ENCODE measurements at places on chromosomes 2 and 18.

DNA sequence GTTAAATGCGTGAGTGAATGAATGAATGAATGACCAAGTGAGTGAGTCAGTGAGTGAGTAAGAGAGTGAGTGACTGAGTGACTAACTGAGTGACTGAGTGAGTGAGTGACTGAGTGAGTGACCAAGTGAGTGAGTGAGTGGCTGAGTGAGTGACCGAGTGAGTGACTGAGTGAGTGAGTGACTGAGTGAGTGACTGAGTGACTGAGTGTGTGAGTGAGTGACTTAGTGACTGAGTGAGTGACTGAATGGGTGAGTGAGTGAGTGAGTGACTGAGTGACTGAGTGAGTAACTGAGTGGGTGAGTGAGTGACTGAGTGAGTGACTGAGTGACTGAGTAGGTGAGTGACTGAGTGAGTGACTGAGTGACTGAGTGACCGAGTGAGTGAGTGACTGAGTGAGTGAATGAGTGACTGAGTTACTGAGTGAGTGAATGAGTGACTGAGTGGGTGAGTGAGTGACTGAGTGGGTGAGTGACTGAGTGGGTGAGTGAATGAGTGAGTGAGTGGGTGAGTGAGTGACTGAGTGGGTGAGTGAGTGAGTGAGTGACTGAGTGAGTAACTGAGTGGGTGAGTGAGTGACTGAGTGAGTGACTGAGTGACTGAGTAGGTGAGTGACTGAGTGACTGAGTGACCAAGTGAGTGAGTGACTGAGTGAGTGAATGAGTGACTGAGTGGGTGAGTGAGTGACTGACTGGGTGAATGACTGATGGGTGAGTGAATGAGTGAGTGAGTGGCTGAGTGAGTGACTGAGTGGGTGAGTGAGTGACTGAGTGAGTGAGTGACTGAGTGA lies 11.3 kb downstream of the MAL start:
- no peak for DNase-seq

GRCh38 chr18:2825613-2826175 lies 21.1 kb upstream of the EMILIN2 start:
- DNase-seq, result no peak

GRCh38 chr2:30763151-30763660 lies 44.0 kb downstream of the CAPN13 start:
- peak; percentile 34 for DNase-seq

GRCh38 chr2:235729557-235729947 lies 235.7 kb downstream of the AGAP1 start:
- no peak for DNase-seq

- no peak for DNase-seq
Observed at GRCh38 chr2:182821182-182821581, 45.3 kb downstream of the FRZB start.

DNA sequence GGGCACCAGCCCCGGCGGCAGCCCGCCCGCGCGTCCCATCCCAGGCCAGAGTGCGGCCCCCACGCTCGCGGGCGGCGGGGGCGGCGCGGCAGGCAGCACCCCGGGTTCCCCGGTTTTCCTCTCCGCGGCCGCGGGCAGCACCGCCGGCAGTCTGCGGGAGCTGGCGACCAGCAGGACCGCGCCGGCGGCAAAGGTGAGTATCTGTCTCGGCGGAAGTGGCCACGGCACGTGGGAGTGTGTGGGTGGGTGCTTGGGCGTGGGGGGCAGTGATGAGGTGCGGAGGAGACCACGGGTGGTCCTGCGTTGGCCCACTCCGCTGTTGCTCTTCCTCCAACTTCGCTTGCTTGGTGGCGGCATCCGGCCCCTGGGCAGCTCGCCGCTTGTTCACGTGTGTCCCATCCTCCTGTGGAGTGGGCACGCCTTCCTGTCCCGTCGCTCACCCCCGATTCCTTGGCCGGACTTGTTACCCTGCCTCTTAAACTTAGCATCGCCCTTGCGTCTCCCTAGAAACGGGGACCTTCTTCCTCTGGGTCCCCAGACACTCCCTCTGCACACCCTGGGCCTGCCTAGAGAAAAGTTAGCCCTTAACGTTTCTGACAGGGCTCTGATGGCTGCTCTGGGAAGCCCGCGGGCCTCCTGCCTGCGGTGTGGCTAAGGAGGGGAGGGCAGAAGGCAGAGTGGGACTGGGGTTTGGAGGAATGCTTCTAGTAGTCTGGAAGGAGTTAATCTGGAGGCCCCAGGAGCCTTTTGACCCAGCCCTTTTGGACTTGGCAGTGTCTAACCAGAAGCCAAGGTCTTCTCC lies 1.1 kb downstream of the SH3RF3 start:
- DNase-seq, result peak; percentile 63

DNA sequence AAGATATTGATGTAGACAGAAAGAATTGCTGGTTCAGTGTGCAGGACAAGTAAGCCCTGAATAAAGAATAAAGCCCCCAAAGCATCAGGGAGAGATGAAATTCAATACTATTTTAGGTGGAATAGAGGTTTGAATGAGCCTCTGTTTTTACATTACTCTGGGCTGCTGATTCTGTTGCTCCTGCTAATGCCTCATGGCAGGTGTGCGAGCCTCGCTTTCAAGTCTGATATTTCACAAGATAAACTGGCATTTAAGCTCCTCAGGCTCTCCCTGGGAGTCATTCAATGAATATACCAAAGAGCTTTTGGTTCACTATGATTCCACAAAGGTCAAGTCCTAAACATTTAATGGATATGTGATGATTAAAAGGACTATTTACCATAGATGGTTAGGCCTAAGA lies 601.0 kb upstream of the SLC39A10 start:
- no peak for DNase-seq

GRCh38 chr2:217553679-217554078 lies 449.1 kb downstream of the TNS1 start:
- DNase-seq, result no peak

- DNase-seq, result no peak
Observed at GRCh38 chr18:62935994-62936393, 220.7 kb downstream of the PHLPP1 start.

GRCh38 chr2:29106256-29106655 lies 9.0 kb upstream of the CLIP4 start:
- DNase-seq, result no peak

- DNase-seq, result no peak
Observed at GRCh38 chr2:136522724-136523123, 242.6 kb upstream of the THSD7B start.

DNA sequence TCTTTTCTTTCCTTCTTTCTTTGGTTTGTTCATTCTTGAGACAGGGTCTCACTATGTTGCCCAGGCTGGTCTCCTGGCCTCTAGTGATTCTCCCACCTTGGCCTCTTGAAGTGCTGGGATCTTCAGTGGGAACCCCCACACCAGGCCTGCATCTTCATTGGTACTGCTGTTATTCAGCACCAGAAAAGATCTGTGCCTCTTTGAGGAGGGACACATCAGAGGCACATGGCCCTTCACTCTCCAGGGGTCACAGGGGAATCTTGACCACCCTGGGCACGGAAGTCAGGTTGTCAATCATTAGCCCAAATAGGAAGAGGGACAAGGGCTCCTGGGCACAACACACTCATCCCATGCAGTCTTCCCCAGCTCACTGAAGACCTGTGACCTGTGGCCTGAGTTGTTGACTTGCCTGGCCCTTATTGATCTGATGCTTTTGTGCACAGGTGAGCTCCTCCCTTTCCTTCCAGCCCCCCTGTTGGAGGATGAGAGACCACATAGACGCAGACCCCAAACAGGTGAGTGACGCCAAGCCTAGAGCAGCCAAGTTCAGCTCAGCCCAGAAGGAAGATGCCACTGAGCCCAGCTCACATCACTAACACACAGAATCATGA lies 33.0 kb upstream of the ODC1 start:
- peak; percentile 50 for DNase-seq

DNA sequence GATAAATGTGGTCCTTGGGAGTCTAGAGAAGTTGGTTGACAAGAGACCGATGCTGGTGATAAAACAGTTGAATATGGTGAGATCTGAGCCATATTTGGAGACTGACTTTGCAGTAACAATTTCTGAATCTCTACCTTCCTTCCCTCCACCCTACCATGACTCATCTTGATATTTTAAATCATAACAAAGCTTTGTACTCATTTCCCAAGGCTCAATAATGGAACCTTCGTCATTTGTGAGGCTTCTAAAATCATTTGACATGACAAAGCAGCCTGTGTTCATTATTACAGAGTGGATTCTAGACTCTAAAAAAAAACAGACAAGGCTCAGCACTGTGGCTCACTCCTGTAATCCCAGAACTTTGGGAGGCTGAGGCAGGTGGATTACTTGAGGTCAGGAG lies 38.5 kb upstream of the PDCL3 start:
- DNase-seq, result no peak

GRCh38 chr18:35584735-35585134 lies 3.2 kb downstream of the GALNT1 start:
- no peak for DNase-seq

DNA sequence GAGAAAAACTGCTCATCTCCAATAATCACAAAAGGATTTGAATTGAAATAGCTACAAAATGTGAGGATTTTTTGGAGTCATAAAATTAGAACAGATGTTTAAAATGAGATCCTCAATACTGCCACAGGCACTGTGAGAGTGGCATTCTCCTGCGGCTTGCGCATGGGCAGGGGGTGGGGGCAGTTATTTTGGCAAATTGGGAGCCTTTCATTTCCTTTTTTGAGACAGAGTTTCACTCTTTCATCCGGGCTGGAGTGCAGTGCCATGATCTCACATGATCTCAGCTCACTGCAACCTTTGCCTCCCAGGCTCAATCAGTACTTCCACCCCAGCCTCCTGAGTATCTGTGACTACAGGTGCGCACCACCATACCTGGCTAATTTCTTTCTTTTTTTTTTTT lies 42.4 kb downstream of the POMC start:
- DNase-seq, result no peak

- DNase-seq, result no peak
Observed at GRCh38 chr2:147888680-147889079, 43.9 kb downstream of the ACVR2A start.

DNA sequence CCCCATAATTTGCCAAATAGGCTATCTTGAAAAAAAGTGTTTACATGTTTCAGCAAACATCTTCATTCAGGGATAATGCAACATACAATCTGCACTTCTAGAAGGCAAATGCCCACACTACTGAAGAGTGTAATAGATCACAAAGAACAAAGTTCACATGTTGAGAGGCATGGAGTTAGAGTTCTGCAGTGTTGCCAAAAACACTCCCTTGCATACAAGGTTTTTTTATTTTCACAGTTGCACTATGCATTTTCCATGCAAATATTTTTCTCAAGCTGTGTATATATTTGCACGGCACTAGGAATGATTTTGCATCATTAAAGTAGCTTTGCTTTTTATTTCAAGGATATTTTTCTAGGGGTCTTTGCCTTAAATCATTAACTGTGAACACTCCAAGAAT lies 409.9 kb downstream of the THSD7B start:
- DNase-seq, result no peak

Measured in activated effector memory CD4-positive, alpha-beta T cell treated with anti-CD3 and anti-CD28 coated beads, Interleukin-2, amount 50 U/mL, for 16 hours (primary cell).